Aorta (tissue), 5 donors: ENCODE measurements at places on chromosomes 12 and 14. TPM values are rescaled to one million over a fixed set of nuclear protein-coding genes. Genes with fewer than 3 reads are reported as not detected.

DNA sequence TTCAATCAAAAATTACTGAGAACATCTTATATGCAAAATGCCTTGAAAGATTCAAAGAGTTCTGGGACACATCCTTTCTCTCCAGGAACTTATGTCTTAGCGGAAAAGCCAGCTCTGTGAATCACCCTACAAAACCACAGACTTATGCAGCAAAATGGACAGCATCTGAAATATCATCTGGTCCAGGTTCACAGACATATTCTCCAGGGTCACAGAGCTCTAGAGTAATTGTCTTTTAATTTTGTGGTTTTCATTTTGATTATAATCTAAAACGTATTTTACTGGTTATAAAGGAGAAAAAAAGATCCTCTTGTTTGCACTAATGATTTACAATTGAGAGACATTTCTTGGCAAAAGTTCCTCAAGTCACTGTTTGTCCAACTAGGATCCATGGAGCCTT, 246.2 kb downstream of the MSRB3 start:
- DNase-seq = no peak

GRCh38 chr12:64218597-64218996, 3.5 kb downstream of the KICS2 start:
- no peak for DNase-seq

DNA sequence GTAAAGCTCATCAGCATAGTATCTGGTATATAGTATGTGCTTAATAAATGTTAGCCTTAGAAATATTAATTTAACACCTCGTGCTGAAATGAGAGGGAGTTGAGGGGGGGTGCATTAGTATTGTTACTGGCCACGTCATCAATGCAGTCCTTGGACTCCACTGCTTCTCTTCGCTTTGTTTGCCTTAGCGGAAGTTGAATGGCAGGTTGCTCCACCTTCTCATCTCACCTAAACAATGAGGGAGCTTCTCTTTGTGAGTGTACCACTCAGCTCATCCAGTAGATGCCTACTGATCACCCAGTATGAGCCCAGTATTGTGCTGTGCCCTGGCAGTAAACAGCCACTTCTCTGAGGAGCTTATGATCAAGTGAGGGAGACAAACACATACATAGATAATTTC, 4.5 kb downstream of the TMEM117 start:
- DNase-seq = no peak

GRCh38 chr14:93765155-93765554, 23.1 kb downstream of the PRIMA1 start:
- DNase-seq = no peak

DNA sequence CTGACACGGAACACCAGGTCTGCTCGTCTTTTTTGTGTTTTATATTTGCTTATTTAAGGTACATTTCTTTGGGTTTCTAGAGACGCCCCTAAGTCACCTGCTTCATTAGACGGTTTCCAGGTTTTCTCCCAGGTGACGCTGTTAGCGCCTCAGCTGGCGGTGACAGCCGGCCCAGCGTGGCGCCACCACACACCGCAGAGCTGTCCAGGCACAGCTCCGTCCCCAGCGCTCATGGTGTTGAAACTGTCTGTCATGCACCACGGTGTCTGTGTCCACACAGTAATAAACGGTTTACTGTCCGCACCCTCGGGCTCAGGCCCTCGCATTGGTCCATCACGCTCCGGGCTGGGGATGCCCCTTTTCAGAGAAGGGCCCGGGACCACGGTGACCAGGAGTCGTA, 15.5 kb downstream of the DEGS2 start:
- DNase-seq = no peak

IFT43 gene
- 44.3 TPM for total RNA-seq

- DNase-seq = no peak
These were observed 308.8 kb downstream of the SNAPC1 start for GRCh38 chr14:62071039-62071438.

- DNase-seq = no peak
These were observed 50.5 kb downstream of the ADIPOR2 start for GRCh38 chr12:1741154-1741949.
